Activated naive CD8-positive, alpha-beta T cell treated with anti-CD3 and anti-CD28 coated beads, Interleukin-2, amount 10 ng/mL, durations not matched to agents 7 days and 5 days (primary cell): ENCODE measurements at places on chromosomes 7 and 10. TPM values are rescaled to one million over a fixed set of nuclear protein-coding genes. Genes with fewer than 3 reads are reported as not detected.

GRCh38 chr10:108388706-108389105 lies 1224.2 kb upstream of the SORCS1 start:
- no peak overlapping the region for H3K4me3 ChIP-seq
- no peaks in the 10 kb centered on the region for H3K4me1 ChIP-seq
- no peaks in the 10 kb centered on the region for H3K36me3 ChIP-seq
- no peak for DNase-seq

GRCh38 chr10:89351412-89351779 lies 23.6 kb downstream of the IFIT3 start:
- no peak overlapping the region for H3K27ac ChIP-seq
- peaks cover 8% of the 10 kb centered on the region for H3K27me3 ChIP-seq
- peaks cover 21% of the 10 kb centered on the region for H3K4me1 ChIP-seq
- H3K36me3 ChIP-seq = no peaks in the 10 kb centered on the region
- no peak for DNase-seq

DNA sequence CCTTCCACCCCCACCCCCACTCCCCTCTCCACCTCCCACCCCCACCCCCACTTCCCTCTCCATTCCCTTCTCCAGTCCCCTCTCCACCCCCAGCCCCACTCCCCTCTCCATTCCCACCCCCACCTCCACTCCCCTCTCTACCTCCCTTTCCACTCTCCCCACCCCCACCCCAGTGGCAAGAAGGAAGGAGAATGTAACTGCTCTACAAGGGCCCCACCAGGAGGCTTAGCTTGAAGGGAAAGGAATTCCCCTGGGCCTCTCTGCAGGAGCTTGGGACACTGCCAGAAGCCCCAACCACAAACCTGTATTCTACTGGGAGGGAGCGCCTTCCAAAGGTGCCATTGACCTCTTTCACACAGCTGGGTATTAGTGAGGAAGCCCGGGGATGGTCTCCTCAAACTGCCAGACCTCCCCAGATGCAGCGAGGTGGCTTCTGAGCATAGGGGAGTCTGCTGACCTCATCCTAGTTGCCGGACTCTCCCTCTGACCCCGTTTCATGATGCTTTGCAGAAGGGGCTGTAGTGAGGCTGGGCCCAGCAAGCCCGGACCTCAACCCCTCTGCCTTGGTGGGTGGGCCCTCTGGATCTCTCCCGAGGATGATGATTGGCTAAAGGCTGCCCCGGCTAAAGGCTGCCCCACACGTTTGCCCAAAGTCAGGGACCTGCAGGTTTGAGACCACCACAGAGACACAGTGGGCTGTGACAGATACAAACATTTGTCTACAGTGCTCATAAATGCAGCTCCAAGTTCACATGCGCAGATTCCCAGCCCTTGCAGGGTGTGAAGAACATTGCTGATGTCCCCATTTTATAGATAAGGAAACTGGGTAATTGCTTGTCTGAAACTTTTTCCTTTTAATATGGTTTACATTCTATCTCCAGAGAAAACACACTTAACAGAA lies 2.9 kb downstream of the DEPP1 start:
- H3K27ac ChIP-seq = peak overlapping the region; percentile 51
- H3K4me1 ChIP-seq = peaks cover 2% of the 10 kb centered on the region
- H3K4me3 ChIP-seq = no peak overlapping the region
- H3K27me3 ChIP-seq = no peaks in the 10 kb centered on the region

Gene UFSP1
- 3.0 TPM for total RNA-seq

DNA sequence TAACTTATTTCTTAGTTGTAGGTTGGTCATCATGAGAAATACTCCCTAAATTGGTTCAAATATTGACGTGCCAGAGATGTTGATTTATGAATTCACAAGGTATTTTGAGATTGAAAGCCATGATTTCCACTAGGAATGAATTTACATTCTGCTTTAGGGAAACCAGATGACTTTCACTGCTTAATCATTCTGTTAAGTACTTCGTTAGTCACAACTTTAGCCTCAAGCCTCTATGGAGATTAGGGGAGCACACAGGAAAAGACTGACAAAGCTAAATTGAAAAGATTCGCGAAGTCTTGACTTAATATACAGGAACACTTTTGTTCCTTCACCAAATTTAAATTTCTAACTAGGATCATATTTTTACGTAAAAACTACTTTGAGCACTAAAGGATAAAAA lies 250.4 kb upstream of the CACNA2D1 start:
- H3K4me1 ChIP-seq = no peaks in the 10 kb centered on the region
- no peak overlapping the region for H3K4me3 ChIP-seq
- no peaks in the 10 kb centered on the region for H3K36me3 ChIP-seq
- no peak overlapping the region for H3K27ac ChIP-seq
- no peak for DNase-seq
- peaks cover 2% of the 10 kb centered on the region for H3K27me3 ChIP-seq

- peaks cover 24% of the 10 kb centered on the region for H3K36me3 ChIP-seq
- peak overlapping the region; percentile 95 for H3K27ac ChIP-seq
- H3K4me1 ChIP-seq = peaks cover 32% of the 10 kb centered on the region
- peak overlapping the region; percentile 81 for H3K4me3 ChIP-seq
These were observed 13.6 kb downstream of the CPA1 start for GRCh38 chr7:130393841-130394411.

GRCh38 chr10:117541909-117542705 lies 439 bp upstream of the EMX2 start:
- peaks cover 3% of the 10 kb centered on the region for H3K36me3 ChIP-seq
- H3K27ac ChIP-seq = peak overlapping the region; percentile 56
- peak overlapping the region; percentile 48 for H3K4me3 ChIP-seq
- DNase-seq = peak; percentile 41

GRCh38 chr7:131117439-131117838 lies 210.2 kb upstream of the MKLN1 start:
- no peak overlapping the region for H3K4me3 ChIP-seq
- DNase-seq = no peak
- peaks cover 4% of the 10 kb centered on the region for H3K4me1 ChIP-seq
- no peak overlapping the region for H3K27ac ChIP-seq
- H3K36me3 ChIP-seq = peaks cover 6% of the 10 kb centered on the region

DNA sequence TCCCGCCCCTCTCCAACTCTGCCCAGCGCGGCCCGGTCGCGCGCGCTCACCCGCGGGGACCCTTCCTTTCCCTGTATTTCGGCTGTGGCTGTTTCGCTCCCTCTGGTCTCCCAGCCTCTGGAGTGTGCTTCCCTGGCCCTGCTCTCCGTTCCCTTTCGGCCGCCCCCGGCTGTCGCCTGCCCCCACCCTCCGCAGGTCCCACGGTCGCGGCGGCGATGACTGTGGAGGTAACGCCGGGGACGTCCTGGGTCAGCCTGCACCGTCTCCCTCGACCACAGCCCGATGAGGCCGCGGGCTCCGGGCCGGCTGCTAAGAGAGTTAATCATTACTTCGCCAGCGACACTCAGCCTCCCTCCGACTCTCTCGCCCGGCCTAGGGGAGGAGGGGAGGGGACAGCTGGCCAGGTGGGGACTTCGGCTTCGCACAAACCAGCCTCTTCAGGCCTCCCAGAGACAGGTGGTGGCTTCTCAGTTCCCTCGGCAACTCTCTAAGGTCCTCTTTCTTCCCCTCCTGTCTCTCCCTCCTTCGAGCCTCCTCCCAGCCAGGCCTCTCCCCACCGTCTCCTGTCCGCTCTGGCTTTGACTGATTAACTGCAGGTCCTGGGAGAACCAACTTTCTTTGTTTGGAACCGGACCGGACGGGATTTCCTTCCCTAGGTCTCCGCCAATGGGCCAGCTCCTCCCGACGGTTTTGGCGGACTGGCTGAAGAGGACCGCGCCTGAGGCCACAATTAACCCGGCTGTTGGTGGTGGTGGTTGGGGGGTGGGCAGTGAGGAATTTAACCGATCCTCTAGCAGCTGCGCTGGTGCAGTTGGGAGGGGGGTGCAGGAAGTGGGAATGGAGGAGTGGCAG lies 5.6 kb upstream of the PAX2 start:
- H3K36me3 ChIP-seq = no peaks in the 10 kb centered on the region
- no peak for DNase-seq
- peaks cover 97% of the 10 kb centered on the region for H3K27me3 ChIP-seq
- H3K27ac ChIP-seq = no peak overlapping the region
- H3K4me3 ChIP-seq = no peak overlapping the region
- peaks cover 18% of the 10 kb centered on the region for H3K4me1 ChIP-seq

- H3K4me3 ChIP-seq = no peak overlapping the region
- no peak for DNase-seq
- H3K27ac ChIP-seq = no peak overlapping the region
- H3K4me1 ChIP-seq = no peaks in the 10 kb centered on the region
- no peaks in the 10 kb centered on the region for H3K27me3 ChIP-seq
These were observed 32.7 kb downstream of the LDB3 start for GRCh38 chr10:86700851-86701617.

DNA sequence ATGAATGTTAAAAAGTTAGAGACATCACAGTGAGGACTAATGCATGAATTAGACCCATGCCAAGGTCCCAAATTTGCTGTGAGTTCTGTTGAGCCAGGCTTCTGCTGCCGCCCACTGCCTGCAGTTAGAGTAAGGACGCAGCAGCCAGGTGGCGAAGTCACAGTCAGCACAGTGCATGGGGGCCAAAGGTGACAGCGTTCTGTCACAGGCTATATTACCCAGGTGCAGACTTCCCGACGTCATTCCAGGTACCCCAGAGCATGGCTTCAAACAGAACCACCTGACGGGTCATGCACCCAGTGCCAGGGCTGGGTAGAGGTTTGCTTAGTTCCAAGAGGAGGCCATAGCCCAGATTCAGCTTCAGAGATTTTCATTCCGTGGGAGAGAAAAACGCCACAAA lies 33.9 kb upstream of the HMX3 start:
- no peaks in the 10 kb centered on the region for H3K36me3 ChIP-seq
- H3K27ac ChIP-seq = no peak overlapping the region
- no peak for DNase-seq
- H3K27me3 ChIP-seq = peaks cover 7% of the 10 kb centered on the region

Gene PRR15
- not detected for total RNA-seq

Gene FAM25G
- total RNA-seq = not detected
